ENCODE measurements at places on chromosomes 2 and 18. TPM values are rescaled to one million over a fixed set of nuclear protein-coding genes. Genes with fewer than 3 reads are reported as not detected.

- DNase-seq, result no peak
Observed at GRCh38 chr2:219784178-219784577, 156.7 kb downstream of the SLC4A3 start.

DNA sequence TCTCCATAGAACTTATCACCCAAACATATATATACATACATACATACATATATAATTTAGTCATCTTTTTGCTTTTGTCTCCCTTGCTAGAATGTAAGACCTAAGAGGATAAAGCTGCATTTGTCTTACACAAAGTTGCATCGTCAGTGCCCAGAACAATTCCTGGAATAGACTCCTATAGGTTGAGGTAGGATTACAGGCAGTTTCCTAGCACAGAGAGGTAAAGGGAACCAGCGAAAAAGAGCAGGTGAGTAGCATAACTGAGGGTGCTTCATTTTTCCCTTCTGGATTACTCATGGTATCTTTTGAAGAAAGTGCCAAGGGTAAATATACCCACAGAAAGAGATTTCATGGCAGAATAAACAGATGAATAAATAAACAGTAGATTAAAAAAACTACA is 68.1 kb upstream of the AMMECR1L start:
- no peak for DNase-seq

DNA sequence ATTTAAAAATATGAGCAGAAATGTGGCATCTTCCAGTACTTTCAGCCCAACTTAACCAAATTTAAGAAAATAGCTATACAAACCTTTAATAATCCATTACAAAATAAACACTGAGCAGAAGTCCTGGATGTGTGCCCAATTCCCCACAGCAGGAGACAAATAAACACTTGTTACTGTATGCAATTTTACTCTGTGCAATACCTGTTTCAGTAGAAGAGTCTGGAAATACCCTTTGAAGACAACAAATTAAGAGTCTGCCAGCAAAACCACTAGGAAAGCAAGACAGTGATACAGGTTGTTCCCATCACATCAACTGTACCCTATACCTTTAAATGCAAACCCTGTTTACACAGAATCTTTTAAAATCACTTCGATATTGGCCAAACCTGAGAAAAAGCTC is 41.4 kb upstream of the RNU4ATAC start:
- peak; percentile 13 for DNase-seq

DNA sequence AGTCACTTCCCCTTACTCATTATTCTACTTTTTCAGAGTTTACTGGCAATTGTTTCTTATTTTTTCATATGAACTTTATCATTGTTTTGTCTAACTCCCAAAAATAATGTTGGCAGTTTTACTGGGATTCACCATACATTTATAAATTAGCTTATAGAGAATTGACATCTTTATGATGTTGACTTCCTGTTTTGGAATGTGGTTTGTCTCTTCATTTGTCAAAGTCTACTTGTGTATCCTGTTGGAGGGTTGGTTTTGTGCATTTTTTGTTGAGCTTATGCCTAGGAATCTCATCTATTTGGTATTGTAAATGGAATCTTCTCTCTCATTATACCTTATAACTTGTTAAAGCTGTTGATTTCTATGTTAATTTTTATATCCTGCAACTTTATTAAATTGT is 16.4 kb downstream of the EPC2 start:
- DNase-seq, result no peak

DNA sequence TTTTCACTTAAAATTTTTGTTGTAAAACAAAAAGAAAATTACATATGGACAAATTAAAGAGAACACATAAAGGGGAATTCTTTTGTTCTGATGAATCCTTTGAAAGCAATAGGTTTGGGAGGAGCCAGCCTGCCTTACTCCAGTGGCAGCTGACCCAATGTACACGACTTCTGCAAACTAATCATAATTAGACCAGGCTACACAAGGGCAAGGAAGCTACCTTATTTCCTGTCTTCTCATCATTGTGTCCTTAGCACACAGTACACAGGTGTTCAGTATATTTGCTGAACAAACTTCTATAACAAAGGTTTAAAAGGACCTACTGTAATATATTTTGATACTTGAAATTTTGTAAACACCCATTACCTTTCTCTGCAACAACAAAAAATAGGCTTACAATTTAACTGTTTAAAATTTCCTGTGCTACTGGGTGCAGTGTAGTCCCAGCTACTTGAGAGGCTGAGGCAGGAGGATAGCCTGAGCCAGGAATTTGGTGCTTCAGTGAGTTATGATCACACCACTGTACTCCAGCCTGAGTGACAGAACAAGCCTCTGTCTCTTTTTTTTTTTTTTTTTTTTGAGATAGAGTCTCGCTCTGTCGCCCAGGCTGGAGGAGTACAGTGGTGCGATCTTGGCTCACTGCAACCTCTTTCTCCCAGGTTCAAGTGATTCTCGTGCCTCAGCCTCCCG is 18.9 kb downstream of the KCNG3 start:
- no peak for DNase-seq

GRCh38 chr2:221780281-221780688 is 208.2 kb upstream of the EPHA4 start:
- no peak for DNase-seq

DNA sequence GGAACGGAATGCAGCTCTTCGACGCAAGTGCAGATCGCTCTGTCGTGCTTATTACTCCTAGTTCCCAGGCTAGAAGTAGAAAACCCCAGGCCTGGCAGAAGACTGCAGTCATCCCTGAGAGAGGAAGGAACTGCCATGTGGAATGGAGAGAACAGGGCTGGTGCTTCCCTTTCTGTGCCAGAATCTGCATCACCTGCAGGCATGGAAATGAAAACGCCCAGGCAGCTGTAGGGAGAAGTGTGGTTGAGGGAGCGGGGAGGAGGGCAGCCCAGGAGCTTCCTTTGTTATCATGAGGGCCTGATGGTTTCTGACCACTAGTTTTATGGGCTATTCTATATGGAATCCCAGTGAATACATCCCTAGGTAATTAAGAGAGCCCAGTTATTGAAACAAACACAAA is 79.4 kb upstream of the SMIM21 start:
- DNase-seq, result no peak

DNA sequence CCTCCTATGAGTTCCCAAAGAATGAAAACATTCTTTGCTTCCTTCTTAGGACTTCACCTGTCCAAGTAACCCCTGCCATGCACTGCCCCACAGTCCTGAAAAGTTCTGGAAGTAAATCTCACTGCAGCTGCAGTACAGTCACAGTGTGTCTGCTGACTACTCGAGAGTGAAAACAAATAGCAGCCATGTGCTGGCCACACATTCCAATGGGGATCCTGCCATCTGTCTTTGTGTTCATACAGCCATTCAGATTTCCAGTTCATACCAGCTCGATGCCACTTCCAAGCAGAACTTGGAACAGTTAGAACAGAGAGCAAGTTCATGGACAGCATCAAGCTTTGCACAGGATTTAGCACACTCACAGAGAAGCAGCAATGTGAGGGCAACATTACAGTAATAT is 629.9 kb upstream of the ACVR2A start:
- DNase-seq, result no peak

The TMEM198 gene
- 5.7 TPM for total RNA-seq

The SFTPB gene
- 0.59 TPM for total RNA-seq

The NT5C1B gene
- 4.8 TPM for total RNA-seq

The MALL gene
- 40.1 TPM for total RNA-seq

The CYP26B1 gene
- total RNA-seq, result 68.2 TPM

The DSG2 gene
- 19.5 TPM for total RNA-seq

The TMEM200C gene
- 0.50 TPM for total RNA-seq

The GPBAR1 gene
- total RNA-seq, result not detected

The ANKRD53 gene
- 0.74 TPM for total RNA-seq

Data from prostate gland (tissue), 2 donors.